Stimulated activated CD8-positive, alpha-beta memory T cell treated with anti-CD3 and anti-CD28 coated beads, Interleukin-7, amount 100 ng/mL, for 1 hour (primary cell): ENCODE measurements at places on chromosomes 6 and 20.

- no peak for DNase-seq
Observed at GRCh38 chr20:38748861-38749149, 545 bp downstream of the ACTR5 start.

- DNase-seq: no peak
Observed at GRCh38 chr20:19889011-19889953, 127.9 kb upstream of the NAA20 start.

- no peak for DNase-seq
Observed at GRCh38 chr6:55993418-55993817, 118.0 kb upstream of the BMP5 start.

DNA sequence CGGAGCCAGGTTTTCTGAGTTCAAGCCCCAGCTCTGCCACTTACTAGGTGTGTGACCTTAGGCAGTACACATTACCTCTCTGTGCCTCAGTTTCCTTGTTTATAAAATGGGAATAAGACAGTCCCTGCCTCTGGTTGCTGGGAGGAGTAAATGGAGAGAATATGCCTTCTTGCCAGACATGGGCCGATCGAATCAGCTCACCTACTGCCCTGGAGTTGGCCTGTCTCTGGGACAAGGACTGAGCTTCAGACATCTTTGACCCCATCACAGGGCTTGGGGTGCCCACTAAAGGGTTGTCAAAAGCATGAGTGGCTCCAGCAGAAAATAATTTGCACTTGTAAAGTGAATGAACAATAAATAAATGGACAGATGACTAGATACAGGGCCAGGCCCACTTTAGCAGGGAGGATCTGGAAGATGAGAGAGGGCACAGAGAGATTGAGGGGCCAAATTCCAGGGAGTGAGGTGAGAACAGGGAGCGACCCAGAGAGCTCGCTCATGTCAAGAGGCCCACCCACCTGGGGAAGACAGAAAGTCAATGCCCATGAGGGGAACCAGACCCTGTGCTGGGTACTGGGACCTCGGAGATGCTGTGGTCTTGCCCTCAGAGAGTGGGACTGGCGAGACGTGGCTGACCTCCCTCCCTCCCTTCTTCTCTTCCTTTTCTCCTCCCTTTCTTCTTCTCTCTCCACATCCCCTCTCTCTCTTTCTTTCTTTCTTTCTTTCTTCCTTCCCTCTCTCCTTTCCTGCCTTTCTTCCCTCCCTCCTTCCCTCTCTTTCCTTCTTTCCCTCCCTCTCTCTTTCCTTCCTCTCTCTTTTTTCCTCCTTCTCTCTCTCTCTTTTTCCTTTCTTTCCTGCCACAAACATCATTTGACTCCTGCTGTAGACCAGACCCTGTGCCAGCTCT lies 3.9 kb upstream of the BPIFA2 start:
- DNase-seq: no peak

DNA sequence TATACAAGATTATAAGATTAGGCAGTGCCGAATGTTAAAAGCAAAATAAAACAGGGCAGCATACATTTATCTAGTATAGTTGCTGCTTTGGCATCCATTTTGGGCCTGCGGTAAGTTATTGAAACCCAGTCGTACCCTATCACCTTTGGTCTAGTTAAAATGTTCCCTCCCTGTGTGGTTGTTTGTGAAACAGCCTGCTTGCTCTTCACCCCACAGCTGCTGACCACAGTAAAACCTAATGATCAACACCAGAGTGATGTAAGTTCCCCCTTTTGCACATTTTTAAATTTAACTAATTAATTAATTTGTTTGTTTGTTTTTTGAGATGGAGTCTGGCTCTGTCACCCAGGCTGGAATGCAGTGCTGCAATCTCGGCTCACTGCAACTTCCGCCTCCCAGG lies 50.3 kb upstream of the TXNDC5 start:
- no peak for DNase-seq

DNA sequence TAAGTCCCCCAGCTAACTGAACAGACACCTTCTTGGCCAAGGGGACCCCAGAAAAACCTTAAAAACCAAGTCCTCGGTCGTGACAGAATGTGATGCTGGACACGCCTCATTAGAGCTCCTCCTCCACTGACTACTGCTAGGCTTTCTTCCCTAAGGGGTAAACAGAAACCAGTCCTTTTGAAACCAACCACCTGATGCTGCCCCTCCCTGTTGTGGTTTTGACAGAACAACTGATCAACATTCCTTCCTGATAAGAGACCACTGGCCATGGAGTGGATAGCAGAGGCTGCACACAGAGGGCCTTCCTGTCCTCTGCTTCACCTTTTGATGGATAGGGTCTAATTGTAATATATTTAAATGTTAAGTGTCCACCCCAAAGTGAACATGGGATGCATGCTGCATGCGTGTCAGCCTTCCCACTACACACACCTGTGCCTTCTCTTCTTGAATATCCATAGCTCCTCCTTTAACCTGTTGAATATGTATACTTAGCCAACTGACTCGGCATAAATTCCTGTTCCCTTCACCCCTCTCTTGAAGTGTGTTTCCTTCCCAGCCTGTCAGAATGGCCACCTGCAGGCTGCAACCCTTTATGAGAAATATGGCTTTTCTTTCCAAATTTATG lies 27.9 kb upstream of the SLC2A12 start:
- DNase-seq: no peak

DNA sequence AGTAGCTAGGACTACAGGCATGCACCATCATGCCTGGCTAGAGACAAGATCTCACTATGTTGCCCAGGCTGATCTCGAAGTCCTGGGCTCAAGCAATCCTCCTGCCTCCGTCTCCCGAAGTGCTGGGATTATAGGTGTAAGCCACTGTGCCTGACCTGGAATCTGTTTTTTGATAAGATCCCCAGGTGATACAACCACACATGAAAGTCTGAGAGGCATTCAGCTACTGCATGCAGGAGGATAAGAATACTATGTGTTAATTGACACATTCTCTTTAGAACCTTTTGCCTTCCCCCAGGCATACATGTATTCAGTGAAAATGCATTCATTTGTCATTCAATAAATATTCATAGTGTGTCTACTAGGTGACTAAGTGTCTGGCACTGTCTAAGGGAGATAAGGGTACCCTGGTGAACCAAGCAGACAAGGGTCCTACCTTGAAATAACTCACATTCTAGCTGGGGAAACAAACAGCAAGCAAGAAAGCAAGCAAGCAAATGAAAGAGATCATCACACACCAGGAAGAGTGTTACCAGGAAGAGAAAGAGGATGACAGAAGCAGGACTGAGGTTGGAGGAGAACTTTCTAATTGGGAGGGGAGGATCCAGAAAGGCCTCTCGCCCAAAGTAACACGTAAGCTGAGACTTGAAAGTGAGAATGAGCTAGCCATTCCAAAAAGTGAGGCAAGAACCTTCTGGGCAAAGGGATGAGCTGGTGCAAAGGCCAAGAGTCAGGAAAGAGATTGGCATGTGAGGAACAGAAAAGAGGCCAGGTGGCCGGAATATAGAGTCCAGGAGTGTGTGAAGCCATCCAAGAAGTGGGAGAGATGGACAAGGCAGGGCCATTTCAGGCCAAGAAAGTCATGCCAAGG lies 6.5 kb downstream of the GFOD1 start:
- DNase-seq: no peak

DNA sequence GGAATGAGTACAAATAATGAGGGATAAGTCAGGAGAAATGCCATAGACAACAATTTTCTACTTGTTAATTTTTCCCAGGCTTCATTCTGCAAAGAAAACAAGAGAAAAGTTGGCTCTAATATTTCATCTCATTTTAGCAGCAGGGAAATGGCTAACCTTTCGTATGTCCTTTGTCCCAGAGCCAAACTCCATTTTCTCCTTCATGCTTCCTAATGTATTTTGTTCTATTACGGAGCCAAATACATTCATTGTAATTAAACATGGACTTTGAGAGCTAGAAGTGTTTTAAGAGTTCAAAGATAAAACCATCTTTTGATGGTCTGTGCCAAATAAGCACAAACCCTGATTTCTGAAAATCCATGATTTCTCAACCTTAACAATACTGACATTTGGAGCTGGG lies 136.9 kb downstream of the PTCHD4 start:
- DNase-seq: no peak

DNA sequence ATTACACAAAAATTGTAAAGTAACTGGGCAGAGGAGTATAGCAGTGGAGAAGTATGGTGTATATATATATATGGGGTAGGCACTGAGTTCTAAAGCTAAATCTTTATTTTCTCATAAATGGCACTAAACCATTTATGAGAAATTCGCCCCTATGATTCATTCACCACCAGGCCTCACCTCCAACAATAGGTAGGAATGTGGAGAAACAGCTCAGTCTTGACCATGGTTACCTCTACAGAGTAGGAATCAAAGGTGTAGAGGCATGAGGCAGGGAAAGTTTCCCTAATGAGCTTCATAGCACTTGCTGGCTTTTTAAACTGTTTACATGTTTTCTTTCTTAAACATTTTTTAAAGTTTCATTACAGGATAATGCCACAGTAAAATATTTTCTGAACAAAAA lies 36.9 kb upstream of the SUMO4 start:
- no peak for DNase-seq

GRCh38 chr6:13139119-13139518 lies 189.2 kb downstream of the TBC1D7 start:
- no peak for DNase-seq

DNA sequence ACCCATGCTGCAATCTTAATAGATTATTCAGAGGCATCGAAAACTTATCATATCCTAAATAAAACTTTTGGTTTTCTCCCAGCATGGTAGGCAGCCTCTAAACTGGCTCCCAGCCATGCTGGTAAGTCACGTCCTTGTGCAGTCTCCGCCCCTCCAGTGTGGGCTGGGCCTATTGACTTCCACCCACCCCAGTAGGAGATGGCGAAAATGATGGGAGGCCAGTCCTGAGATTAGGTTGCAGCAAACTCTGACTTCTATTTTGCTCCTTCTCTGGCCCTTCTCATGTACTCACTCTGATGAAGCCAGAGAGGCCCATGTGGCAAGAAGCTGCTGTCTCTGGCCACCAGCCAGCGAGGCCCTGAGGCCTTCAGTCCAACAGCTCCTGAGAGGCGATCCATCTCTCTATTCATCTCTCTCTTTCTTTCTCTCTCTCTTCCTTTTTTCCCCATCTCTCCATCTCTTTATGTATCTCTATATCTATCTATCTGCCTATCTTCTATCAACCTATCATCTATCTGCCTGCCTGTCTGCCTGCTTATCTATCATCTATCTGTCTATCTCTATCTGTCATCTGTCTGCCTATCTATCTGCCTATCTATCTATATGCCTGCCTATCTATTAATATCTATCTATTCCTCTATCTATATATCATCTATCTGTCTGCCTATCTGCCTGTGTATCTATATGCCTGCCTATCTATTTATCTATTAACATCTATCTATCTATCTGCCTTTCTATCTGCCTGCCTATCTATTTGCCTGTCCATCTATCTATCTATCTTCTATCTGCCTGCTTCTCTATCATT lies 52.7 kb upstream of the STX16 start:
- DNase-seq: no peak

DNA sequence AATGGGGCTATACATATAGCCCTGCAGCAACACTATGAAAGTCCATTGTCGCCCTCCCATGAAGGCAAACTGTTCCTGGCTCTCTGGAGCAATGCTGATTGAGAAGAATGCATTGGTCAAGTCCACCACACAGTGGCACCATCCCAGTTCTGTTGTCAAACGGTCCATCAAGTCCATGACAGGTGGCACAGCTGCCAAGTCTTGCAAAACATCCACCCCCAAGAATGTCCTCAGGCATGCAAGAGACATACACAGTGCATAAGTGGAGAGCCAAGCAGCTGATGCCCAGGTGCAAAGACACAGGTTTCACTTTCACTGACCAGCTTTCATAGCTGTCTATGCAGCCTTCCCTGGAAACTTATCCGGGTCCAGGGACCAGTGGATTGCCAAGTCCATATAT lies 17.5 kb downstream of the ZNF391 start:
- no peak for DNase-seq

- DNase-seq: no peak
Observed at GRCh38 chr6:130600880-130601341, 226.3 kb upstream of the SMLR1 start.
